Thoracic aorta (tissue), 2 donors: ENCODE measurements at places on chromosomes 4 and X.

GRCh38 chr4:3285558-3286334, 7.1 kb upstream of the RGS12 start:
- DNase-seq, result no peak

GRCh38 chr4:82645936-82646565, 84.3 kb upstream of the TMEM150C start:
- no peak for DNase-seq

- DNase-seq, result no peak
These were observed 105.3 kb upstream of the NKX1-1 start for GRCh38 chr4:1511441-1512041.

DNA sequence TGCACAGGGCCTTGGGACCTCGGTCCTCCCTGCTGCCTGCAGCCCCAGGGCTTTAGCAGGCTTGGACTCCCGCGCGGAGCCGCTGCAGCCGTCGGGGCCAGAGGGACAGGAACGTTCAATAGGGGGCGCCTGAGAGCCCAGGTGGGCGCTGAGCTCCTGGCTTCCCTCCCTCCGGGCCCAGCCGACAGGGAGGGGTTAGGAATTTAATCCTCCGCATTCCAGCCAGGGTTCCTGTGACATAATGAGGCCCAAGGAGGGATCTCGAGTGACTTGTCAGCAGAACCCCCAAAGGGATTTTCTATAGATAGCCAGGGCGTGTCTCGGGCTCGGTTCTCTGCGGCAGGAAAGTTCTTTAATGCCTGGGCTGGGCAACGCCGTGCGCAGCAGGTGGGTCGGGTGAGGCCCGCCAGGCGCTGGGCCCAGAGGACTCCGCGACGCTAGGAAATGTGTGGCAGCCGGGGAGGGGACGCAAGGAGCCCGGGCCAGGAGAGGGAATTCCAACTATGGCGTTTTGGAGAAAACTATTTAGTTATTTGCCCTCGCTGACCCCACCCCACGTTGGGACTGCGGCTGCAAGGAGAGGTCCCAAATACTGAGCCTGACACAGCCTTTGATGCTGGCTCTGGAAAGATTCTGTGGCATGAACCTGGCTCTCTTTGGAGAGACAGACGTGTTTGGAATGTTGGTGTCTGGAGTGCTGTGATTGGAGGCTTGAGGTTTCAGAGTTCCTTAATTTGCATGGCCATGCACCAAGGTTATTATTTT, 285.2 kb upstream of the GATB start:
- no peak for DNase-seq

DNA sequence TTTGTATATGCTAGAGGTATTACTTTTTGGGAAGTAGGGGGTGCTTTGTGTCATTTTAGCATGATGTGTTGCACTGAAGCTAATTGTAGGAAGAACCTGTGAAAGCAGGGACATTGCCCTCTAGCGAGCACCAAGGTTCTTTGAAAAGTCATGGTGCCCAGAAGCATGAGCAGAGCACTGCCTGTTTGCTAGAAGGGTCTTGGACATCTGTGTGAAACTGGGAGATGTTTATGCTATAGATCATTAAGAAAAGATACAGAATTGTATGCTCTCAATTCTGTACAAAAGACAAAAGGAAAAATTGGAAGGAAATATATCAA, 14.7 kb downstream of the GRPR start:
- DNase-seq, result no peak

DNA sequence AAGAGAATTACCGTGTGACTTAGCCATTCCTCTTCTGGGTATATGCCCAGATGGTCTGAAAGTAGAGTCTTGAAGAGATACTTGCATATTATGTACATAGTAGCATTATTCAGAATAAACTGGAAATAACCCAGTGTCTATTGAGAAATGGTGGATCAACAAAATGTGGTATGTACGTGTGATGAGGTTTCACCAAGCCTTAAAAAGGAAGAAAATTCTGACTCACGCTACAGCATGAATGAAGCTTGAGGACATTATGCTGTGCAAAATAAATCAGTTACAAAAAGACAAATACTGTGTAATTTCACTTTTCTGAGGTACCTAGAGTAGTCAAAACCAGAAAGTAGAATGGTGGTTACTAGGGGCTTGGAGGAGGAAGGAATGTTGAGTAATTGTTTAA, 37.3 kb downstream of the GBA3 start:
- DNase-seq, result no peak

DNA sequence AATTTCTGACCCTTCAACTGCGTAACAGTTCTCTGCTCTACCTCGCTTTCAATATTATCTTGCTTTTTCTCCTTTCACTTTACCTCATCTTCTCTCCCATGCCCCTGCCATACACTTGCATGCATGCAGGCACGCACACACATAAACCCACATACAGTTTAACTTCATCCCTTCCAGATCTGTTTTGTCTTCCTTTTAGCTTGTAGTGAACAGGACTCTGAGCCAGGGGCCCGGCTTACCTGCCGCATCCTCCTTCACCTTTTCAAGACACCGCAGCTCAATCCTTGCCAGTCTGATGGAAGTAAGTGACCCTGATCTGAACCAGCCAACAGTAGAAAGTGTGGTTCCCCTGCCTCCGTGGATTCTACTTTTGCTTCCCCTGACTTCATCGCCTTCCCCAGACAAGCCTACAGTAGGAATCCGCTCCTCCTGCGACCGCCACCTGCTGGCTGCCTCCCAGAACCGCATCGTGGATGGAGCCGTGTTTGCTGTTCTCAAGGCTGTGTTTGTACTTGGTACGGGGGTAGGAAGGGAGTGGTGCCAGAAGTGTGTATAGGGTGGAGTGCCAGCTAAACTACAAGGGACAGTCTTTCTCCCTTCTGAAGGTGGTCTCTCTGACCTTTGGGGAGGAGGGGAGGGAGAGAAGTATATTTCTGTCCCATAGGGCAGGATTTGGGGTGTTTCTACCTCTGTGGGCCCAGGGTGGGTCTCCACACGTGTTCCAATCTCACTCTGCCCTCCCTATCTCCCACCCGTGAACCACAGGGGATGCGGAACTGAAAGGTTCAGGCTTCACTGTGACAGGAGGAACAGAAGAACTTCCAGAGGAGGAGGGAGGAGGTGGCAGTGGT, 10.7 kb downstream of the MED12 start:
- peak; percentile 7 for DNase-seq

DNA sequence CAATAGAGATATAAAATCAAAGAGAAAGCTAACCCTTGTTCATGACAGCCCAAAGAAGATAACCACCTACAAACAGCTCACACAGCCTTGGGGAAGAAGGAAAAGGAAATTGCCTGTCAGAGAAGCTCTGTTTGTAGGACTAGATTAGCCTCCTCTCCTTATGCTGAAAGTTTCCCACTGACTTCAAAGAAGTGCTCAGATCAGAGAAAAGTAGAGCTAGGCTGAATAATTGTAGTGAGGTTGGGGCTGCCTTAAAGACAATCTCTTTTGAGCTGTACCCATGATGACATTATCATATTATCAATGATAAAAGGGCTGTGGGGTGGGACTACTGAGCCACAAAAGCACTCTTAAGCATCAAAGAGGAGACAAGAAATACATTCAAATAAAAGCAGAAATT, 223.0 kb upstream of the GALNT7 start:
- DNase-seq, result no peak

GRCh38 chr4:71713611-71714203, 70.2 kb downstream of the GC start:
- DNase-seq, result no peak

- no peak for DNase-seq
These were observed 30.1 kb upstream of the ANAPC4 start for GRCh38 chr4:25346913-25347312.

DNA sequence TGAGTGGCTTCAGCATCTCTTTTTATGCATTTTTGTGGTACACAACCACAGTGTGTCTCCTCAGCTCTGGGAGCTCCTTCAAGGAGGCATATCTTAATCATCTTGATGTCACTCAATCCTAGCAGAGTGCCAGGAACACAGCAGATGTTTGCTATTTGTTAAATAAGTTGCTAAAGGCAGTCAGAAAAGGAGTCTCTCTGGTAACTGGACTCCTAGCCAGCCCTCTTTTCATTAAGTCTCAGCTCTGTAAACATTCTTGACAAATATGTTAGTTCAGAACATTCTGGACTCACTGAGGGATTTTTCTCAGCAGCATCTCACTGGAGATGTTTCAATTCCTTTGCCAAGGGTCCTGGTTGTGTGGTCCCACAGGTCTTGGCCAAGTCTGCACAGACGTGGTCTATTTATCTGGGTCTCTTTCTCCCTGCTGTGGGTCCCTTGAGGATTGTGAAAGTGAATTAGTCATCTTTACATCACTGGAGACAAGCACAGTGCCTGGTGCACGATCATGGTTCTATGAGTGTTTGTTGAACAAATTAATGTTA, 20.3 kb upstream of the FAM9C start:
- DNase-seq, result no peak

DNA sequence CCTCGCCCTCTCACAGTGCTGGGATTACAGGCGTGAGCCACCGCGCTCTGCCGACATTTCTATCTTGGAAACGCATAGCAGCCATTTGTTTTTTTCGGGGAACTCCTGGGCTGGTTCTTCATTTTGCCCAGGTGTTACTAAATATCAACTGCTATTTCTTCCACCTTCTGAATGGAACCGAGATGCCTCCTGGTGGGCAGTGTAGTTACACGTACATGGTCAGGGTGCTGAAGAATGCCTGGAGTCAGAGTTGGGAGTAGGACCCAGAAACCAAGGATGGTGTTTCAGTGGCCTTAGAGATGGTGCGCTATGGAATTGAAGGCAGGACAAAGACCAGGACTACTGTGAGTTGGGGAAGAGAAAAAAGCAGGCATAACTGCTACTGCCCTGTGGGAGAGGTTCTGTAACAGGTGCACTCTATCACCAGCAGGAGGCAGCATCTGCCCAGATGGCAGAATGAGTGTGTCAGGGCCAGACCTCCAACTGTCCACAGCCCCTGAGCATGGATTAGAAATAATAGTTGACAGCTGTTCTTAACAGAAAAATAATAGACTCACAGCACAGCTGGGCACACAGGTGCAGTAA, 81.7 kb downstream of the ZC4H2 start:
- DNase-seq, result no peak

DNA sequence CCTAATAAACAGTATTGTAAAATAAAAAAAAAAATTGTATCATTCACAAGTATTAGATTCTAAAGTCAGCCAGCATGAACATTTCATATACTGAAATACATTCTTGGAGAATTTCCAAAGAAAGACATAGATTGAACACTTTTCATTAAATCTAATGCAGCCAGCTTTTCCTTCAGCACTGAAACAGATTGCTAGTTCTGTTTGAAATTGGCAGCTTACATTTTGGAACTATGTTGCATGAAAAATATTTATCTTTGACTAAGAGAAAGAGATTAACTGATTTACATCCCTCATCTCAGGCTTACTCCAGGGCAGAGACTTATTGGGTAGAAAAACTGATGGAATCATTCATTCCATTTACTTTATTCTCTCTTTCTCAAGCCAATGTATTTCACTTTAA, 272.7 kb downstream of the PDHA2 start:
- no peak for DNase-seq

DNA sequence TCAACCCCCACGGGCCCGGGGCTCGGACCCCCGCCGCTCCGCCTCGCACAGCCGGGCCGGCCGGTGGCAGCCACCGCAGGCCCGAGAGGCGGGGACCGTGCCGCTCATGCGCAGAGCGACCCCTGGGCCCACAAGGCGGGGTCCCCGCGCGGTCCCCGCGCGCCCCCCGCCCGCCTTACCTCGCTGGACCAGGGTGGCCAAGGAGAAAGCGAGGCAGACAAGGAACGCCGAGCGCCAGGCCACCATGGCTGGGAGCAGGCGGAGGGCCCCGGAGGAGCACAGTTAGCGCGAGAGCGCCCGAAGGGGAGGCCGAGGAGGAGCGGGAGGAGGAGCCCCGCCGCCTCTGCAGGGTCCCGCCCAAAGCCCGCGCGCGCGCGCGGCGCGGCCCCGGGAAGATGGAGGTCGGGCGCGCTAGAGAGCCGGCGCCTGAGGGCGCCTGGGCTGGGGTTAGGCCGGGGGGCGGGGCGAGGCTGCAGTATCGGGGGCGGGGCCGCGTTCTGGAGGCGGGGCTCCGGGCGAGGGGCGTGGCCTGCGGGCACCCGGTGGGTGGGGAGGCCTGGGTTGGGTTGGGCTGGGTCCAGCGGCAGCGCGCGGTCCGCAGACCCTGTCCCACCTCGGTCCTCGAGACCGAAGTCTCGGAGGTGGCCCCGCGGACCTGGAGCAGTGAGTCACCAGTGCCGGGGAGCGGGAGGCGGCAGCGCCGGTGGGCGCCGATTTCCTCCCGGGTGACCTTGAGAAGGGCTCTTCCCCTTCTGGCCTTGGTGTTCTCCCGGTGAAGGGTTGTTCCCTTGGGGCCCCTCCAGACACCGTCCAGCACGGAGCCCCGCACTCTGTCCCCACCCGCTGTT, at the start of gene CD99L2:
TSS of gene CD99L2 (minus strand) at position 326 of the 848 bp plus-strand sequence. CDS start at position 246, 80 bp downstream.
- DNase-seq, result peak; percentile 50

DNA sequence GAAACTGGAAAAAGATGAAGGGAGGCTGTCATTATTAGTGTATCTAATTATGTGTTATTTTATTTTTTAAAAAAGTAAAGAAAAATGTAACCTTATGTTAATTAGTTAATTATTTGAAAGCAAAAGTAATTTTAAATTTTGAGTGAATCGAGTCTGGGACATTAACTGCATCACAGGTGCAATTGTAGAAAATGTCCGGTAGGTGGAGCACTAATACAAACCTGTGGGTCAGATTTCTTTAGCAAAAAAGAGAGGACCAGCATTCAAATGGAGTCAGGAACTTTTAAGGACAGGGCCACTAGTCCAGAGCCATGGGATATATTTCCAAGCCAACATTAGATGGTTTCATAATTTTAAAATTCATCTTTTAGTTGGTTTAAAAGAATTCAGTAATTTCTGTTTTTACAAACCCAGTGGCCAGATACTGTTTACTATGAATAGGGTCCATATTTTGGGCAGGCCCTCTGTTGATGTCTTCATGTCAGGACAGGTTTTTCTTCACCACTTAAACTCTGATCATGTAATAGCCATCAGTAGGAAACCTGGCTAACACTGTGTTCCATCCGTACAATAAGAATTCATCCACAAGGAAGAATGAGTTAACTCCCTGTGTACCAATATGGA, 27.2 kb downstream of the BST1 start:
- DNase-seq, result no peak

- DNase-seq, result no peak
These were observed 2.6 kb downstream of the GIMD1 start for GRCh38 chr4:106366026-106366425.

GRCh38 chrX:124680287-124680686, 333.9 kb downstream of the SH2D1A start:
- DNase-seq, result no peak

DNA sequence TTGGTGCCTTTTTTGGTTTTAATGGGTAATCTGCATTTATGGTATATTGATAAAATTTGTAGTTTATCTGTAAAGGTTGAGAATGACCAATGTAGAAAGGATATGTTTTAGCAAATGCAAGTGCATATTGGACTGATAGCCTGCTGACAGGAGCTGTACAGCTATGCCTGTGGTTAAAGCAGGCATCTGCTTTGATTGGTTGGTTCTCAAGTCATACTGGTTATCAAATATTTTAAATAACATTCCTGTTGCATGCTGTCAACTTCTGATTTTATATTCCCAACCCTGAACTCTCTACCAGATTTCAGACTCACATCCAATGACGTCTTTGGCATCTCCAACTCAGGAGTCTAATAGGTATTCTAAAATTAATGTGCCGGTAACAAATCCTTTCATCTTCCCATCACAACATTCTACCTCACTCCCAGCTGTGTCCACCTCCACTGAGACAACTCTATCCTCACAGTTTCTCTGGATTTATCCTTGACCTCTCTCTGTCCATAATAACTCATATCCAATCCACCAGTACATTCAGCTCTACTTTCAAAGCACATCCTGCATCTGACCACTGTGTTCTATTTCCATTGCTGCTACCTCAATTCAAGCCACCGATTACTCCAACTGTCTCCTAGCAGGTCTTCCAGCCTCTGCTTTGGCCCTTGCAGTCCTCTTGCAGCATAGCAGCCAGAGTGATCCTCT, 125.7 kb downstream of the CAMK2D start:
- DNase-seq, result no peak
